ENCODE measurements at places on chromosomes 4 and X.

DNA sequence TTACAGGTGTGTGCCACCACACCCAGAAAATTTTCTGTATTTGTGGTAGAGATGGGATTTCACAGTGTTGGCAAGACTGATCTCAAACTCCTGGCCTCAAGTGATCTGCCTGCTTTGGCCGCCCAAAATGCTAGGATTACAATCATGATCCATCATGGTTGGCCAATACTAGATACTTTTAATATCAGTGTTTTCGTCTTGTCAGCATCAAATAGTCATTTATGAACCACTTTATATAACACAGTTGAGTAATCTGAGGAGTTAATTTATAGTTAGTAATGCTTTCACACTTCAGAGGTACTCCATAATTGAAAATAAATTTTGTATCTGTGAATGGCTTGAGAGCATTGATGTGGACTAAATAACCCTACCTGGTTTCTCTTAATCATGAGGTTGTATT is 178.6 kb downstream of the TRAM1L1 start:
- no peak for DNase-seq

- no peak for DNase-seq
Measured at GRCh38 chrX:153882086-153882498, 3.9 kb downstream of the L1CAM start.

DNA sequence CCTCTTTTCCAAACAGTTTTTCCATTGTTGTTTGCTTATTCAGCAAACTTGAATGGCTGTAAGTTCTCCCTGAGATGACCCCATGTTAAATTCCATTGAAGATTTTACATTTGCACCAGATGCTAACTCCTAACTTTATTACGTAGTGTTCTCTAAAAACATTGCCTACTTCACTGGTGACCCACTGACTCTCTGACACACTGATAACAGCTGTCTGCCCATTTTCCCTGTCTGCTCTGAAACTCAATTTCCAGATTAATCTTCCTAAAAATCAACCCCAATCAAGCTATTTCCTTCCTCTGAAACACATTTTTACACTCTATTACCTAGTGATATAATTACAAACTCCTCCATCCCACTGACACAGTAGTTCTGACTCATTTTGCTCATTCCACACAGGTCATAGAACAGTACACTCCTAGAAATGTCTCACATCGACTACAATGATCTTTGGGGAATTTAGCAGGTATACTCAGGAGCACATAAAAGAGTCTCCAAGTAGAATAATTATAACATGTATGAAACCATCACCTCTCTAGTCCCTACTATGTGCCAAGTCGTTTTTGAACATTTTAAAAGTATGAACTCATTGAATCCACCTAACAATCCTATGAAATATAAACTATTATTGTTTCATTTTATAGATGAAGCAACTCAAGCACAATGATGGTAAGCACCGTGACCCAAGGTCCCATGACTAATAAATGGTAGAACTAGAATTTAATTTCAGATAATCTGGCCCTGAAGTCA is 210.9 kb downstream of the SLIT2 start:
- DNase-seq, result no peak

DNA sequence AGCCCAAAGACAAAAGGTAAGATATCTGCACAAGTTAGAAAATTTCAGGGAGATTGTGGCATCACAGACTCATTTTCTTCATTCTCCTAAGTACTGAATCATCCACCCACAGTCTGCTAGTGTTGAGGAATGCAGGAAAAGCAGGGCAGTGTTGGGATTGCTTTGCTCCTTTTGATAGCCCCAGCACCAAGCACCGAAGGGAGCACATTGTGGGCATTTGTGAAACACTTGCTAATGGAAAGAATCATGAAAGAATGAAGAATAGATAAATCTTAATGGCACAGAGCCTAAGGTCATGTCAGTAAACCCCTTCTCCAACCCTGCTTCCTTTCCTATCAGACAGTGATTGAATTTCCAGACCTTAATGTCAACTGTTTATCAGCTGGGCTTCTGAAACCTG is 103.1 kb upstream of the GPRIN3 start:
- no peak for DNase-seq

DNA sequence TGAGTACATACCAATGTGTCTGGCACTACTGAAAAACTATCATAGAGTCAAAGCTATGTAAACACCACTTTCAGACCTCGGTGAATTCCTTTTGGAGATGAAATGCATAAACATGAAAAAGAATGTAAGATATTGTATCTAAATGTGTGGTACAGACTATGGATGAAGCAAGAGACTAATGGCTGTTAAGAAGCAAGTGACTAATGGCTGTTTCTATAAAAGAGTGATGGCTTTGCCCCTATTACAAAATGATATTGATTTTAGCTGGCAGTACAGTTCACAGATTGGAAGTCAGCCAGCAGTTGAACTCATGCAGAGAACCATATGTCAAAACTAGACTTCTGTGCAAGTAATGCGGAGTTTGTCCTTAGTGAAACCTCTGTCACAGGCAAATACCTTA is 359.3 kb downstream of the GRXCR1 start:
- no peak for DNase-seq
